Stimulated activated CD8-positive, alpha-beta memory T cell treated with anti-CD3 and anti-CD28 coated beads, Interleukin-7, amount 100 ng/mL, for 24 hours (primary cell): ENCODE measurements at places on chromosomes 12 and 14.

DNA sequence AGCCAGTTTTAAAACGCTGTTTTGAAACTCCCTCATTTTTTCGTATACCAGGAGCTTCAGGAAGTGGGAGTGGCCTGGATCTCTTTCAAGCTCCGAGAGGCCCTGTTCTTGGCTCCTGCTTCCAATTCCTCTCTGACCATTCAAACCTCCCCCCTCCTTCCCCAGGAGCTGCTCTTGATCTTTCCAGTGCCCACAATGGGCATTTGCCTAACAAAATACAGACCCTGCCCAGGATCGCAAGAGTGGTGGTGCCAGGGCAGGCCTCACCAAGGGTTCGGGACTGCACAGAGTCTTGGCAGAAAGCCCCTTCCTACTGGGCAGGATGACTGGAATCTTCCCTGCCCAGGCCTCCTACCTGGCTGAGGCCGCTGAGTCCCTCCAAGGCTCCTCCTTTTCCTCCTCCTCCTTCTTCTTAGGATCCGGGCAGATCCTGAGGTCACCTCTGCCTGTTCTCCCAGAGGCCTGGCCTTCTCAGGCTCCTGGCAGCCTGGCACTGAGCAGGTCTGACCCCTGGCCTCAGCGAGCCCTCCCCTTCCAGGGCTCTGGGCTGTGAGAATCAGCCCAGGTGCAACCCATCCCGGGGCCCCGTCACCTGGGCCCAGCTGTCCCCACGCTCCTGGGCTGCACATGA, 46.9 kb upstream of the NOS1 start:
- DNase-seq, result no peak

DNA sequence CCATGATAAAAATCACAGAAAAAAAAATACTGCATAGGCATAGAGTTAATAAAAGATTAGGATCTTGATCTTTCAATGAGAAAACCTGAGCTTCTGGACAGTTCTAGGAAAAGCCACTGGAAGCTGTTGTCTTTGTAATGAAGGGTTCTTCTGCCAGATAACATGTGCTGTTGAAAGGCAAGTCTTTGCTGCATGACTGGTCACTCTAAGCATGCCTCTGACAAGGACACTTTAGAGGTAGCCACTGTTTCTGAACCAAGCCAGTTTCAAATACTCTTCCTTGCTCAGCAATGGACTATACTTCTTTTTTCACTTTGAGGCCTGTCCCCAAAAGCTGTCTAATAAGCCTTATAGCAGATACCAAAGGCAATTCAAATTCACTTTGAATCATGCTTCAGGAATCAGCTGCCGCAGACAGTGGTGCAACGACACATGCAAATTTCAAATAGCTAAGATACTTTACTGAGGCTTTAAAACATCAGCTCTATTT, 70.2 kb downstream of the BTG1 start:
- no peak for DNase-seq

GRCh38 chr12:34204830-34205285, 182.6 kb downstream of the ALG10 start:
- DNase-seq, result no peak

DNA sequence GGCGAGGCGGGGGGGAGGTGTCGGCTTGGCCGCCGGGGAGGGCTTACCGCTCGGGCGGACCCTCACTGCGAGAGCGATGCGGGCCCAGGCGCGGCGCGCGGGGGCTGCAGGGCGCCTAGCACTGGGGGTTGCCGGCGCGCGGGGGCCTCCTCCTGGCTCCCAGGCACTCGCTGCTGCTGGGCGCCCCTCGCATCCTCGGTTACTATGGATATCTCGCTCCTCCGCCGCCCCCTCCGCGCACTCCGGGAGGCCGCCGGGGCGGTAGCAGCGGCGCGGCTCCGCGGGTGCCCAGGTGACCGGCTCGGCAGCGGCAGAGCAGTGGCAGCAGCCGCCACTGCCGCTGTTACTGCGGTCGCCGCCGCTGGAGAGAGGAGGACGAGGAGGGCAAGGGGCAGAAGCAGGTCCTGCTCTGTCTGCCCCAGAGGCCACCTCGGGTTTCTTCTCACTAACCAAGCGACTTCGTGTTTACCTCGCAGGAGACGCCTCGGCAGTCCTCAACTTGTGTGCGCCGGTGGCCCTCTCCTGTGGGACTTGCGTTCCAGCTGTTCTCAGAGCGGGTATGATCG, 250.1 kb downstream of the APAF1 start:
- DNase-seq, result no peak

GRCh38 chr14:104749111-104749649, 3.8 kb upstream of the SIVA1 start:
- DNase-seq, result no peak

GRCh38 chr14:61653507-61653906, 41.8 kb upstream of the HIF1A start:
- DNase-seq, result no peak

DNA sequence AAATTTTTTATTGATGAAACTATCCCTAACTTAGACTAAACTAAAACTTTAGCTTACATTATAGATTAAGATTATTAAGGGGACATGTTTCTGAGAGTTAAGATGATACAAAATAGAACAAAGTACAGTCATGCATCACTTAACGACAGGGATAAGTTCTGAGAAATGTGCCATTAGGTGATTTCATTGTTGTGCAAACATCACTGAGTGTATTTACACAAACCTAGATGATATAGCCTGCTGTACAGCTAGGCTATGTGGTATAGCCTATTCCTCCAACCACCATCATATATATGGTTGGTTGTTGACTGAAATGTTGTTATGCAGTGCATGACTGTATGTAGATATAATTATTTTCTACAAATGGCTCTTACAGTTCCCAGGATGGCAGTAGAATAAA, 46.5 kb downstream of the ATP6V1D start:
- DNase-seq, result no peak

- no peak for DNase-seq
Measured at GRCh38 chr14:38255673-38256532, at the start of gene CLEC14A. CLEC14A (minus strand) TSS chr14:38256093; CDS start chr14:38256022, 71 bp downstream.

DNA sequence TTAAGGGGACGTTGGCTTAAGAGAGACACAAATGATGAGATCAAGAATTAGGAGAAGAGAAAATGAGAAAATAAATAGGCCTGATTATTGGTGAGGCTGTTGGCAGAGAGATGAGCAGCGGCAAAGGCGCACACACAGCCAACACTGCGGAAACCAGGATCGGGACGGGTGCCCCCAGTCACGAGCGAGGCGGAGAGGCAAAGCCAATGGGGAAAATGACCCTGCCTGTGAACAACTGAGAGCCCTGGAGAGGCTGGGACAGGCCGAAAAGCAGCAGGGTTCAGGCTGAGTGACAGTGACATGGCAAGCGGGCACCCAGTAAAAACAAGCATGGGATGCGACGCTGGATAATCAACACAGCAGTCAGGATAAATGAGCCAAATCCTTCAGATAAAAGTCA, 21.0 kb downstream of the SLC15A4 start:
- DNase-seq, result no peak

DNA sequence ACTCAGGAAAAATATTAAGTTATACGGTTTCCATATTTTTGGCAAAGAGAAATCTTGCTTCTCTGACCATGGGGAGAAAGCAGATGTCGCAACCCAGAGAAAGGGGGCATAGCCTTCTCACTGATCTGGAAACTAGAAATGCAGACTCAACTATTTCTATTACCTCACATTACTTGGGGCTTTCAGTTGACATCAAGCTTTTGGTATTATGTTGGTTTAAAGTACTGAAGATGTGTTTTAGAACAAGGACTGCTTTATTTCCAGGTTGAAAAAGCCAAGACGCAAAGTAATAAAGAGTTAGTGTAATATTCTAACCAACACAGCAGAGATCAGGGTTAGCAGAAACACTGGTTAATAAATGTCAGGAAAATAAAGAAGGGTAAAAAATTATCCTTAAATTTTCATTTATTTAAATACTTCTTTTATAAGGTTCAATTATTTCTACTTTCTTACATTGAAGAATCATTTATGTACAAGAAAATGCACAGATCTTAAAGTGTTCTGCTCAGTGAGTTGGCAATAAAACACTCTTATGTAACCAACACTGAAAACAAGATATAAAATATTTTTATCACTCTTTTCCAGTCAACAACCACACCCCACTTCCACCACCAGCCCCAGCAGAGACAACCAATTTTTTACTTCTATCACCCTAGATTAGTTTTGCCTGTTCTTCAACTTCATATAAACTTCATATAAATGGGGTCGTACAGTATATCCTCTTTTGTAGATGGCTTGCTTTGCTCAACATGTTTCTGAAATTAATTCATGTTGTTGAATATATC, 26.0 kb downstream of the DCP1B start:
- no peak for DNase-seq

GRCh38 chr14:68951035-68951797, 27.9 kb downstream of the ACTN1 start:
- no peak for DNase-seq

DNA sequence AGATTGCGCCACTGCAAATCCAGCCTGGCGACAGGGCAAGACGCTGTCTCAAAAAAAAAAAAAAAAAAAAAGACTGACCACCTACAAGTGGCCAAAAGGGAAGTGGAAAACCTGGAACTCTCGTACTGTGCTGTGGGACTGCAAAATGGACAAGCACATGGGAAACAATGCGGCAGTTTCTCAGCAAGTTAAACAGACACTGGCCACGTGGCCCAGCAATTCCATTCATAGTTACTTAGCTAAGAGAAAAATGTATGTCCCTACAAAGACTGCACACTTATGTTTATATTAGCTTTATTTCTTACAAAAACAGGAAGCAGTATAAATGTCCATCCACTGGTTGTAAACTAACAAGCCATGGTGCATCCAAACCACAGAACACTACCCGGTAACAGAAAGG, 5.6 kb downstream of the CHFR start:
- DNase-seq, result no peak
